ENCODE measurements at places on chromosomes 1 and 21. TPM values are rescaled to one million over a fixed set of nuclear protein-coding genes. Genes with fewer than 3 reads are reported as not detected.

Gene USH2A
- polyA plus RNA-seq: 0.22 TPM

Gene C4BPA
- polyA plus RNA-seq: 0.40 TPM

Gene PTGS2
- 1.3 TPM for polyA plus RNA-seq

Gene SGIP1
- 13.1 TPM for polyA plus RNA-seq

Gene FAM229A
- polyA plus RNA-seq: 3.0 TPM

Gene CA14
- polyA plus RNA-seq: 6.8 TPM

Gene COL24A1
- 2.0 TPM for polyA plus RNA-seq

Gene KIAA1614
- polyA plus RNA-seq: 6.3 TPM

Gene LCE6A
- polyA plus RNA-seq: not detected

Gene GPR37L1
- 0.03 TPM for polyA plus RNA-seq

Gene PARS2
- polyA plus RNA-seq: 11.0 TPM

Gene C1QTNF12
- polyA plus RNA-seq: 7.4 TPM

Gene CFHR4
- not detected for polyA plus RNA-seq

Gene ILDR2
- polyA plus RNA-seq: 17.1 TPM

Gene TNFRSF18
- 0.68 TPM for polyA plus RNA-seq

Gene TLCD4
- 6.7 TPM for polyA plus RNA-seq

DNA sequence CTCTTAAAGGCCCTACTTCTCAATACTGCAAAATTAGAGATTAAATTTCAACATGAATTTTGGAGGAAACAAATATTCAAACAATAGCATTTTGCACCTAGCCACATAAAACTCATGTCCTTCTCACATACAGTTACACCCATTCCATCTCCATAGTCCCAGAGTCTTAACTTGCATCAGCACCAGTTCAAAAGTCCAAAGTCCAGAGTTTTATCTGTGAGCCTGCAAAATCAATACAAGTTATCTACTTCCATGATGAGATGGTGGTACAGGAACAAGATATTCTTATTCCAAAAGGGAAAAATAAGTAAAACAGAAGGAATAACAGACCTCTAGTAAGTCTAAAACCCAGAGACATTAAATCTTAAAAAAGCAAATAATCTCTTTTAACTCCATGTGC lies 686.0 kb upstream of the ADGRL4 start:
- DNase-seq: no peak

- no peak for DNase-seq
These were observed 3.3 kb downstream of the ZBTB37 start for GRCh38 chr1:173871500-173871899.

DNA sequence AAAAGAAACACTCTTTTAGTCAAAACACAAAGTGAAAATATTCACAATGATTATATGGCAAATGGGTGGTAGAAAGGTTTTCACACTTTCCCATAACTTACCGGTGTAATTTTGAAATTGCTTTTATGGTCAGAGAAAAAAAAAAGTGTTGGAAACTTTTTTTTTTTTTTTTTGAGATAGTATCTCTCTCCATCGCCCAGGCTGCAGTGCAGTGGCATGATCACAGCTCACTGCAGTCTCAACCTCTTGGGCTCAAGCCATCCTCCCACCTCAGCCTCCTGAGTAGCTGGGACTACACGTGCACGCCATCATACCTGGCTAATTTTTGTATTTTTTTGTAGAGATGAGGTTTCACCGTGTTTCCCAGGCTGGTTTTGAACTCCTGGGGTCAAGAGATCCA lies 3.3 kb downstream of the IFNGR2 start:
- no peak for DNase-seq

DNA sequence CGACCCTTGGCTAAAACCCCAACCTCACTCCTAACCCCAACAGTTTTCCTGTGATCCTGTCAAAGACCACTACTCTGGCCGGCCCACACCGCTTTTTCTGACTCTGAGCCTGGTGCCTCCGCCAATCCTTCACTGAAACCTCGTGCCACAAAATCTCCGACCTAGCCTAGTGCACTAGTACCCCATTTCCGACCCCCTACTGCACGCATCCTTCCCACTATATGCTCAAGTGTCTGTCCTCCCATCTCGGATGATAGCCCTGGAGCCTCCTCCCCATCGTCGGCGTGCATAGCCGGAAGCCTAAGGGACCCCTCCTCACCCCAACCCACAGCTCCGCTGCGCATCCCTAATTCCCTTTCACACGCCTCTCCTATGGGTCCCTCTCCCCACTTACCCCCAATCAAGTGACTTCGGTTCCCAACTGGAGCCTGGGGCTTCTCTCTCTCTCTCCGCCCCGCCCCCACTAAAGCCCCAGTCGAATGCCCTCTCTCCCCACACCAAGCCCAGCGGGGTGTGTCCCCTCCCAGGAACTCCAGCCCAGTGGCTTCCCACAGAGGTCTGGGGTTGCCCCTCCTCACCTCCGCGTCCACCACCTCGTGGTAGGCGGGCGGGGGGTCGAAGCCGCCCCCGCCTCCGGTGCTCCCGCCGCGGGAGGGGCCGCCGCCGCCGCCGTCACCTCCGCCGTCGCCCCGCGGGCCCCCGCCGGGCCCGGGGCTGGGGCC lies 791 bp downstream of the USP24 start:
- DNase-seq: no peak

- no peak for DNase-seq
These were observed 2.3 kb downstream of the PBXIP1 start for GRCh38 chr1:154953611-154954038.

DNA sequence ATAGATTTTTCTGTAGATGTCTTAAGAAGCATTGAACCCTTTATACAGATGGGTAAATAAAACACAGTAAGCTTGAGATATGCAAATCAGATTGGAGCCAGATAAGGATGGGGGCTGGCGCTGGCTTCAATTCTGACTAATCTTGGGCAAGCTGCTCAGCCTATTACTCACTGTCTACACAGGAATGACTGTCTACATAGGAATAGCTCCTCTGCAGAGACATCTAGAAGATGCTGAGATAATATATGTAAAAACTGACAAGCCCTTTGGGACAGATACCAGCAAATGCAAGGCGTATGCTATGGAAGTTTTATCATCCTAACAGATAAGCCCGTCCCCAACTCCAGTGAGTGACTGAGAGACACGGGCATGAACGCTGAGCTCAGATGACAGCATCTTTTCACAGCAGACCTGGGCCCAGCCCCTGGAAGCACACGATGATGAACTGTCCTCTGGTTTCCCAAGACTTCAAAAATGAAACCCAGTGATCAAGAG lies 1.7 kb downstream of the CLDN14 start:
- DNase-seq: no peak

GRCh38 chr1:83999316-83999819 lies 436 bp upstream of the TTLL7 start:
- no peak for DNase-seq

DNA sequence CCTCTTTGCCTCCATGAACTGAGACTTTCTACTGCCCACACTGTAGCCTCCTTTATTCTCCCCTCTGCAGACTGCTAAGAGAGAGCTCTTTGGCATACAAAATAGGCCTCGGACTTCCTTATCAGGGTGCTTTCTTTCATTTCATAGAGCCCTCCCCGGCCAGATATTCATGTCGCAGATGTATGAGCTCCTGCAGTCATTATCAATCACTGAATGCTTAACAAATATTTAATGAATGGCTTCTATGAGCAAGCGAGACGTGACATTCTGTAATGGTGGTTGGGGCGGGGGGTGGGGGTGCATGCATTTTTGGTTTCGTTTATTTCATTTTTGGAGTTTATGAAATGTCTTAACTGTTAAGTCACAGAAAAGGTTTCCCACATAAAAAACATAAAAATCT lies 344.8 kb upstream of the KAZN start:
- DNase-seq: no peak

GRCh38 chr21:17466166-17466565 lies 46.7 kb upstream of the CXADR start:
- DNase-seq: no peak

GRCh38 chr1:47175227-47175934 lies 14.5 kb downstream of the PDZK1IP1 start:
- no peak for DNase-seq

DNA sequence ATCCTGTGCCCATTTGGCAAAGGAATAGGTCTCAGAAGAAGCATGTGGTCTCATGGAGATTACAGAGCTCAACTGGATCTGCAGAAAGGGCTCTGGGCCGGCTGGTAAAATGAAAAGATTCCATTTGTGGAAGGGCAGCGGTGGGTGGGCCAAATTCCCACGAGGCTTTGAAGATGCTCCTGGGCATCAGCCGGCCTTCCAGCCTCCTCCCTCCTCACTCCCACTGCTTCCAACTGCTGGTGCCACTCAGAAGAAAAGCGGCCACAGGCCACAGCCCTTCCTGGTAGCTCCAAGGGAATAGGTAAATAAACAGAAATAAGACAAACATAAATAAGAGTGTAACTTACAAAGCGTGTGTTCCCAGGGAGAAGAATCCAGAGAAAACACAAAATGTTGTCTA lies 136.3 kb upstream of the SLC44A3 start:
- DNase-seq: no peak

- DNase-seq: no peak
These were observed 992 bp upstream of the SSX2IP start for GRCh38 chr1:84691122-84691783.

DNA sequence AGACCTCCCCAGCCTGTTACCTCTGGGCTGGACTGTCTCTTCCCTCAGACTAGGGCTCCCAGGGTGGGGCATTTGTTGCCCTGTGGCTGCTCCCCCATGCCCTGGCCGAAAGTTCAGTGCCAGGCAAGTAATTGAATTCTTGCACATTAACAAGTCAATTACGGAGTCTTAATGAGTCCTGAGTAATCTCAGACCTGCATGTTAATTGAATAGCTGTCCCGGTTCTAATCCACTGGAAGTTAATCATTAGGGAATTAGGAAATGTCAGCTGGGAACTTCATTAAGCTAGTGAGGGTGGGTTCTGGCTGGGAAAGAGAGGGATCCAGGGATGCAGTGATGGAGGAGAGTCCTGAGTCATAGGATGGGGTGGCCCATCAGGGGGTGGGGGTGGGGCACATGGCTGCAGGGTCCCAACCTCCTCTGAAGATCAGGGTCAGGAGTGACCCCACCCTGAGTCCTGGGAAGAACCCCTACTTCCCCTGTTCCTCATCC lies 47.1 kb upstream of the CSF3R start:
- DNase-seq: no peak

GRCh38 chr1:147912553-147912952 lies 10.0 kb downstream of the GJA8 start:
- no peak for DNase-seq

DNA sequence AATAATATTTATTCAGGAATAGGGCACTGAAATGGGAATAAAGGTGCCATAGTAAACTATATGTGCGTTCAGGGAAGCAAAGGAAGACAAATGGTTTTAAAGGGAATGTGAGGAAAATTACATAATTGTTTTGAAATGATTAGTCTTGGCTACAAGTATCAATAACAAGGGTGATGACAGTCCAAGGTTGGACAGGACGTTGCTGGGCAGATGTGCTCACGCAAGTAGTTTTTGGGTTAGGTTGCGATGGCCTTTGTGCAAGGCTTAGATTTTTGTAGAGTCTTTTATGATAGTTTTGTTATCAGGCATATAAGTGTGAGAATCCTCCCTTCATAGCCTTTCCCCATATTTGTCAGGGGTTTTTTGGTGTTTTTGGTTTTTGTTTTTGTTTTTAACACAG lies 57.0 kb downstream of the SPATA6 start:
- DNase-seq: no peak

DNA sequence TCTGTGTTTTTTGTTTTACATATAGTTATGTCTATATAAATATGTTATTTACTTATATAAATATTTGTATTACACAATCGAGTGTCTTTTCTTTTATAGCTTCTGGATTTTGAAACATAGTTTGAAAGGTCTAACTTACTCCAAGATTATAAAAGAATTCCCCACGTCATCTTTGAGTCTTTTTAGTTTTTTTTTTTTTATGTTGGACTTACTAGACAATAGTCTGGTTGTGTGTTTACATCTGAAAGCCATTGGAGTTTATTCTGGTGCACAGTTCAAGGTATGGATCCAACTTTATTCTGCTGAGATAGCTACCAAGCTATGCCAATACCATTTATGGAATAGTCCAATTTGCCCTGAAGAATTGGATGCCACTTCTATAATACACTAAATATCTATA lies 26.1 kb upstream of the RCAN3 start:
- no peak for DNase-seq

DNA sequence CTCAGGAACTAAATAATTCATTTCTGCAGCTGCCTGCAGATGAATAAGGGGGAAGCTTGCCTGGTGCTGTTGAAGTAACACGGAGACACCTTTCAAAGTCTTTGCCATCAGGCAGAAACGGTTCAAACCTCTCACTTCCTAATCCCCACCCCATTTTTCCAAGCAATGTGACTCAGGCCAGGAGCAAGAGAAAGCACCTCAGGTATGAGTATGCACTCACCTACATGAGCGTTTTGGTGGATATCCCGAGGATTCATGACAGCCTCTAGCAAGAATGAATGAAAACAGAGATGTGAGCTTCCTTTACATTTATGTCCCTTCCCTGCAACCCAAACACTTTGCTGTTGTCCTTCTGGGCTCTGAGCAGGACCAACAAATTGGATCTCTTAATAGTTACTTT lies 63.4 kb upstream of the LAX1 start:
- DNase-seq: no peak

DNA sequence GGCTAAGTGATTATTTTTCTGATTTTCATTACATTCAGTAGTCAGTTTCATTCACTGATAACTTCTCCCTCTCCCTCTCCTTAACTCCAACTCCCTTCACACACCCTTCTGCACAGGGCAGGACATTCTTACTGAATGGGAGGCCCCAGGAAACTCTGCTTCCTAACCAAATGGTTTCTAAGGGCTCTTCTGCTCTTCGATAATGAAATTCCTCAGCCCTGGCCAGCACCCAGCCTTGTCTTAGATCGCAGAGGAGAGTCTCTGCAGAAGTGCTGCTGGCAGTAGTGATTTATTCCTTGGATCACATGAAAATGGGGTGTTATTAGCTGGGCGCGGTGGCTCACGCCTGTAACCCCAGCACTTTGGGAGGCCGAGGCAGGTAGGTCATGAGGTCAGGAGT lies 16.4 kb downstream of the PLEKHM2 start:
- no peak for DNase-seq

- DNase-seq: no peak
These were observed 334.8 kb upstream of the KAZN start for GRCh38 chr1:14263671-14264070.

GRCh38 chr21:18646116-18646515 lies 242.5 kb upstream of the TMPRSS15 start:
- DNase-seq: no peak

DNA sequence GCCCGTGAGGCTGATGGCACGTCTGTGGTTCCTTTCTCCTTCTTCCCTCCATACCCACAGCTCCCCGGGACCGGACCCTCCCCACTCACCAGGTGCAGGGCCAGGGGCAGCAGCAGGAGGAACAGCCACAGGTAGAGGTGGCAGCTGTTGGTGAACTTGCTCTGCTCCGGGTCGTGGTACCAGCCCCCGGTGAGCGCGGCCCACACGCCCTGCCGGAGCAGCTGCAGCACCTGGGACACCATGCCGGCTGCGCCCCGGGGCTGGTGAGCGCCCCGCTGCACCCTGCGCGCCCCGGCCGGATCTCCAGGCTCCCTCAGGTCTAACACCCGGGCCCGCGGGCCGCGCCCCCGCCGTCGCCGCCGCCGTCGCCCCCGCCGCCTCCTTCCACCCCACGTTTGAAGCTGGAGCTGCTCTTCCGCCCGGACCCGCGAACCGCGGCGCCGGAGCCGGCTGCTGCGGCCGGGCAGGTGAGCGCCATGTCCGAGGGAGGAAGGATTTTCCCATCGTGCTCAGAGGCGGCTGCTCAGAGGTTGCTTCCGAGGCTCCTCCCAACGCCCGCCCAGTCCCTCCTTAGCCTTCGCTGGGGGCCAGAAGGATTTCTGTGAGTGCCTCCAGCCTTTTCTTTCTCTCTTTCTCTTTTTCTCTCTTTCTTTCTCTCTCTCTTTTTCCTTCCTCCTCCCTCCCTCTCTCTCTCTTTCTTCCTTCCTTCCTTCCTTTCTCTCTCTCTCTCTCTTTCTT lies at the start of gene PCNX2:
Gene PCNX2, minus strand, starts transcription at position 489 of the 738 bp plus-strand sequence. Its CDS starts 247 bp downstream, at position 242.
- DNase-seq: no peak
